Stimulated activated CD4-positive, alpha-beta T cell treated with anti-CD3 and anti-CD28 coated beads, Interleukin-15, amount 100 ng/mL, for 24 hours (primary cell): ENCODE measurements at places on chromosomes 5 and 9.

DNA sequence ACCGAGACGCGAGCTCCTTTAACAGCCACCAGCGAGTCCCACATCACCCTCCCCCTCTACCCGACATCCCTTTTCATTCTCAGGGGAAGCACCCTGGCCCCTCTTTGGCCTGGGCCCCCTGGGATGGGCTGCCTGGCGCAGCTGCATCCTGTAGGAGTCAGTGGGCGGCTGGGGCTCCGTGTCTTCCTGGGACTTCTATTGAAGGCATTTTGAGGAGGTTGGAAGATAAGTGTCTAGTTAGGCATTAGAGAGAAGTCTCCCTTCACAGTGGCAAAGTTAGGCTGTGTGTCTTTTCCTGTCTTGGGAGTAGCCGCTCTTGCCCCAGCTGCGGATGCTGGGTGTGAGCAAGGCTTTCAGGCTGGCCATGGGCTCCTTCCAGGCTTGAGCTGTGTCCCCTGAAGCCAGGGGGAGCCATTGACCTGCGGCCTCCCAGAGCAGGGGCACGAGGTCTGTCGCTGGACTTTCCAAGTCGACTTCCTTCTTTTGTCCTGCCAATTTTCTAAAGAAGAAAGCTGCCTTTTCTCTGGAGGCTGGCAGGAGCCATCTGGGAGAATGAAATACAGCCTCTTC is 18.6 kb upstream of the NKD2 start:
- no peak for DNase-seq

DNA sequence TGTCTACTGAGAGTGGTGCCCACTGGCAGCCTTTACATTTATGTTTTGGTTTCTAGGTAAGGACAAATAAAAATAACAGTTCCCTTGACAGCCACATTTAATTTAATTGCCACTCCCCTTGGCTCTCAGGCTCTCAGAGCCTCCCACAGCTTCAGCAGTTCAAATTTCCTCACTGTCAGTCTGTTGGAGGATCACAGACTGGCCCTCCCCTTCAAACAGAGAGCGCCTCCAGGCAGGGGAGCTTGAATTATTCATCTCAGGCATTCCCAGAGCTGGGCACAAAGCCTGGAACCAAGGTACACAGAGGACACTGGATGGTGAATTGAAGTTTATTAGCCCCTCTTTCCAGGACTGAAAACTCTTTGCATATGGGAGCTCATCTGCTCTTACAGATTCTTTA is 407.7 kb downstream of the SPOCK1 start:
- DNase-seq = no peak

DNA sequence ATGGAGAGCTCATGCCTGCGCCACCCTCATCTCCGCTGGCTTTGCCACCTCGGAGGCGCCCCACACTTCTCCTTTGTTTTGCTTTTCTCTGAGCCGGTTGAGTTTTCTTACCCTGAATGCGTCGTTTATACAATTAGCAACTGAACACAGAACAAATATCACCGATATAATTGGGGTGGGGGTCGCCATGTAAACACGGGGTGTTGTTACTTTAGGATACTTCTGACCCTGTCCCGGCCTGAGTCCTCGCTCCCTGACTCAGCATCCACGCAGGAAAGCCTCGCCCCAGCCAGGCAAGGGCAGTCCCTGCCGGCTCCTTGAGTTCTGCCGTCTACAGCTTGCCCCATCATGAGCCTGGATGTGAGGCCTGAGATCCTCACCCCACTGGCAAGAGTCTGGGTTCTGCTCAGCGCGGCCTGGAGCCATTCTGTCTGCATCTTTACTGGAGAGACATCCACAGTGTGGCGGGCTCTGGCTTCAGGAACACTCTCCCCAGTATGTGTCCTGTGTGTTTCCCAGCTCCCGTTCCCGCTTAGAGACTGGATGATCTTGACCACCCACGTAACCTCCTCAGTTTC is 5.5 kb downstream of the NKX2-5 start:
- DNase-seq = no peak

GRCh38 chr9:135971111-135971766 is 10.1 kb upstream of the UBAC1 start:
- no peak for DNase-seq

DNA sequence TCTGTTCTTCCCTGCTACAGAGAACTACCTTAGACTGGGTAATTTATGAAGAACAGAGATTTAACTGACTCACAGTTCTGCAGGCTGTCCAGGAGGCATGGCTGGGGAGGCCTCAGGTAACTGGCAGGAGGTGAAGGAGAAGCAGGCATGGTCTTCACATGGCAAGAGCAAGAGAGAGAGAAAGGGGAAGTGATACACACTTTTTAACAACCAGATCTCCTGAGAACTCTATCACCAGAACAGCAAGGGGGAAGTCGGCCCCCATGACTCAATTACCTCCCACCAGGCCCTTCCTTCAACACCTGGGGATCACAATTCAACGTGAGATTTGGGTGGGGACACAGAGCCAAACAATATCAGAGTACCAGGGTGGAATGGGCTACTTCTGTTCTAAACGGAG is 766.8 kb downstream of the TLE1 start:
- no peak for DNase-seq

GRCh38 chr5:147779694-147780093 is 2.8 kb downstream of the JAKMIP2 start:
- DNase-seq = no peak

GRCh38 chr5:124906339-124907097 is 160.1 kb upstream of the ZNF608 start:
- no peak for DNase-seq

GRCh38 chr9:93592643-93593021 is 16.2 kb downstream of the PHF2 start:
- no peak for DNase-seq

DNA sequence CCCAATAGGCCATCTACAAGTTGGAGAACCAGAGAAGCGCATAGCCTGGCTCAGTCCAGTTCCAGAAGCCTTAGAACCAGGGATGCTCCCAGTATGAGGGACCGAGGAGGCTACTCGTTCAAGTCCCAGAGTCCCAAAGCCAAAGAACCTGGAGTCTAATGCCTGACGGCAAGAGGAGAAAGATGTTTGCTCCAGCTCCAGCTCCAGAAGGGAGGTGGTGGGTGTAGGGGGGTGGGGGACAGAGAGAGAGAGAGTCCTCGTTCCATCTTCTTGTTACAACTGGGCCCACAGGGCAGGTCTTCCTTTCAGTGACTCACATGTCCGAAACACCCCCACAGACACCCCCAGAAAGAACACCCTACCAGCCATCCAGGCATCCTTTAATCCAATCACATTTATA is 63.9 kb downstream of the SEC61B start:
- no peak for DNase-seq

DNA sequence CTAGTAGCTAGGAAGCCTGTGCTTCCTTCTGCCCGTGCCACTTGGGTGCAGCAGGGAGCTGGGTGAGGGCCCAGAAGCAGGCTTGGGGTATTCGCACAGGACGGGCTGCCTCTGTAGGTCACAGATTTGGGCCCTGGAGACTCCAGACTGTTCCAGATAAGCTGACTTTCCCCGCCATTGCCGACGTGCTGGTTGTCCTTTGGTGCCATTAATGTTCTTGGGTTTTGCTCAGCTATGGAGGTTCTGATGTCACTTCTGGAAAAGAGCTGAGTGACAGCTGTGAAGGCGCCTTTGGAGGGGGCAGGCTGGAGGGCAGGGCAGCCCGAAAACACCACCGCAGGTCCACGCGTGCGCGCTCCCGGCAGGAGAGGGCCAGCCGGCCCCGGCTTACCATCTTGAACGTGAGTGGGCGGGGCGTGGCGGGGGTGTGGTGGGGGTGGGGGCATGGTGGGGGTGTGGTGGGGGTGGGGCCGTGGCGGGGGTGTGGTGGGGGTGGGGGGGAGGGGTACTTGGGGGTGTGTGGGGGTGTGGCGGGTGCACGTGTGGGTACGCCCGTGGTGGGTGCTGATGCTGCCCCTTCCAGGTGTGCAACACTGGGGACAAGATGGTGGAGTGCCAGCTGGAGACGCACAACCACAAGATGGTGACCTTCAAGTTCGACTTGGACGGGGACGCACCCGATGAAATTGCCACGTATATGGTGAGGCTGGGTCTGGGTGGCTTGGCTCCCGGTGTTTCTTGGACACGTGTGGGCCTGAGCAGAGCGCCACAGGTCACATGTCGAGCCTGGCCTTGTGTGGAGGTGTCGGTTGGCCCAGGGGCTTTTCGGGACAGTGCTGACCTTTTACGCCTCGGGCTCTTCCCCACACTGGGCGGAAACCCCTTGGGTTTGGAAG is 79.6 kb downstream of the WNK2 start:
- DNase-seq = no peak

DNA sequence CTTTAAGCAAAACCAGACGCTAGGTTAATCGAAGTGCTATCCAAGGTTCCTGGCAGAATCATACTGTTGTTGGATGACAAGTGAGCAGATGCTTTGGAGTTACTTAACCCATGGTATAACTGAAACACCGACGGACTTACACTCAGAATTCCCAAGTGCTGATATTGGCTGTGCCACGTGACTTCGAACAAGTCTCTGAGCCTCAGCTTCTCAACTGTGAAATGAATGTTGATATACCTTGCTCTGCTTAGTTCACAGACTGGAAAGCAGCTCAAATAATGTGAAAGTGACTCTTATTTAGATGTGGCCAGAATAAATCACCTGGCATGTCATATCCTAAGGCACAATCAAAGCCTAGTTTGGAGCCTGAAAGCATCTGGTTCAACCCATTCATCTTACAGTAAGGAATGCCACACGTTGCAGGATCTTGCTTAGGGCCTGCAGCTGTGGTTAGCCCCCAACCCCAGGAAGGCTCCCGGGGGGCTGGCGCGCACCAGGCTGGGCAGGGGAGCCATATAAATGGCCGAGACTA is 759 bp downstream of the GEMIN5 start:
- DNase-seq = no peak

DNA sequence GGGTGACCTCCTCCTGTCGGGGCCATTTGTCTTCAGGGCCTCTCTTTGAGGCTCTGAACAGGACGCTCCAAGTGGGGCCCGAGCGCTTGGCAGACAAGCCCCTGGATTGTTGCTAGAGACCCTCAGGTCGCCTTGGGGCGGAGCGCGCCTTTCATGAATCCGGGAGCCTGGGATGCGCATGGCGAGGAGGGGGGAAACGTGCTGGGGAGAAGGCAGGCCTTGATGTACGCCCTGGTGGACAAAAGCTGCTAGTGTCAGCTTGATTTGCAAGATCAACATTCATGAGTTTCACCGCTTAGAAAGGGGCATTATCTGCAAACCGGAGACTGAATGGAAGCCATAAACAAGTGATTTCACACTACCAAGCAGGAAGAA is 226.3 kb downstream of the SMARCA2 start:
- DNase-seq = peak; percentile 4

DNA sequence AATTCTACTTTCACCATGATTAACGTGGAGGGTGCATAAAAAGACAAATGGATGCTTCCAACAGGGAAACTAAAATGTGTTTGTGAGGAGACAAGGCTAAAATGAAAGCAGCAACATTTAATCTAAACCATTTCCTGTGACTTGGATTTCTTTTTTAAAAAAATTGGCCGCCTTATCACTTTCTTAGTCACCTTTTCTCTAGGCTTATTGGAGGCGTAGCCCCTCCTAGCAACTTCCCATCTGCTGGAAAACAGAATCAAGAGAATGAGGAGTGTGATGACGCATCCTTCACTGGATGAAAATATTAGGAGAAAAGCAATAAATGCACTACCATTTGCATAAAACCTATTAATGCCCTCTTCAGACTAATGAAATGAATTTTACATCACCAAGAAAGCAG is 791 bp upstream of the GPR150 start:
- DNase-seq = no peak

GRCh38 chr5:97297063-97297703 is 114.1 kb upstream of the RIOK2 start:
- peak; percentile 11 for DNase-seq

- DNase-seq = peak; percentile 77
These were observed 1.5 kb downstream of the SMARCA2 start for GRCh38 chr9:2016408-2017330.

DNA sequence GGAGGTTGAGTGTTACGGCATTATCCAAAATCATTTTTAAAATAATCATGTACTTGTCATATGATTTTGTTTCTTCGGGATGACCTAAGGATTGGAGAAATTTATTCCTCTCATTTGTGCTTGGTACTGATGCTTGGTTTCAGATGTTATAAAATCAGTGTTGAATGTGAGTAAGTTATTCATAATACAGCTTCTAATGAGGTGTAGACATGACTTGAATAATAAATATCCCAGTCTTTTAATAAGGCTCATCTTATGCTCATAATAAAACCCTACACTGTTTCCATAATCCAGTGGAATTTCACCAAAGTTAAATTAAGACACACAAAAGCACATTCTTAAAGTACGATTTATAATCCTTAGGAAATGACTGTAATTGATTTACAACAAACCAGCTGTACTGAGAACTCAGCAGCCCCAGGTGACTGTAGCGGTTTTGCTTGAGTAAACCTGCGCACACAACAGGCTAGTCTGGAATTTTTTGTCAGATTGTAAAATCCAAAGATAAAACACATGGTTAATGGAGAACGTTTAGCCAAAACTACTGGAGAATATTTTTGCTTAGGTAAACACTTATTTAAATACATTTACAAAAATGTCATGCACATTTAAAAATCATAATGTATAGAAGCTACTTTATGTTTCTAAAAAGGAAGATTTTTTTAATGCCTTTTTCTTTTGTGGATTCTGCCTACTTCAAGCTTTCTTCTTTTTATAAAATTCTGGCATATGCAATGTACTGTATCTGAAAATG is 609.8 kb upstream of the GRAMD2B start:
- no peak for DNase-seq

- DNase-seq = no peak
These were observed 525.8 kb downstream of the CTNND2 start for GRCh38 chr5:11378461-11378860.

DNA sequence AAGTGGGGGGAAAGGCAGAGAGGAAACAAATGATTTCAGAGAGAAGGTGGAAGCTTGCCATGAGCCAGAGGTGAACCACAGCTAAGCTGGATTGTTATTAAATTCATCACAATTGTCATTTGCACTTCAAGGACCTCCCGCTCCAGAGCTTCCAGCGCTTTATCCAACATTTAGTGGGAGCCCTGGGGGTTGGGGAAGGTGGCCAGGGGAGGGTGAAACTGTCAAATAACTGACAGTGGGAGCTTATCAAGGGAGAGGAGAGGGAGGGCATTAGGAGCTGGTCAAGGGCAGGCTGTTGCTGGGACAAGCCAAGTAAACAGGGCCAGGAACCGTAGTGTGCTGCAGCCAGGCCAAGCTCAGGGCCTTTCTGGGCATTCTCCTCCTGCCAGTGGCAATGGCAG is 71.5 kb downstream of the SIL1 start:
- DNase-seq = no peak

- no peak for DNase-seq
These were observed 10.3 kb upstream of the LAMC3 start for GRCh38 chr9:130998597-130999244.

GRCh38 chr9:36960575-36960955 is 73.5 kb downstream of the PAX5 start:
- DNase-seq = no peak
